ENCODE measurements at places on chromosomes 13 and 19.
A peak's percentile ranks its signal among the peaks of the same experiment; 100 is the strongest.

- DNase-seq: no peak
These were observed 1.5 kb upstream of the ASPDH start for GRCh38 chr19:50515168-50515561.

DNA sequence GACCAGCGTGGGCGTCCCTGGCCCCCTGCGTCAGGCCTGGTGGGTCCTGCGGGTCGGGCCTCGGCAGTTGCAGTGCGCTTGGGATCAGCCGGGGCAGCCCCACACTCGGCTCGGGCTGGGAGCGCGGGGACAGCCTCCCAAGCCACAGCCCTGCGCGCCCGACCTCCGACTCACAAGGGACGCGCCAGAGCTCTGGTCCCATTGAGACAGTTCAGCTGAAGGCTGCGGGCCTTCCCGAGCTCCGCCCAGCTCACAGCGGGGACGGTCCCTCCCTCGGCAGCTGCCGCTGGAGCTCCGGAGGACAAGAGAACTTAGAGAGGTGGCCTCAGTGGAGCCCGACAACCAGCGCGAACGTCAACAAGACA is 45.7 kb upstream of the ZNF730 start:
- DNase-seq: no peak

GRCh38 chr19:38664503-38665211 is 17.2 kb downstream of the ACTN4 start:
- no peak for DNase-seq

DNA sequence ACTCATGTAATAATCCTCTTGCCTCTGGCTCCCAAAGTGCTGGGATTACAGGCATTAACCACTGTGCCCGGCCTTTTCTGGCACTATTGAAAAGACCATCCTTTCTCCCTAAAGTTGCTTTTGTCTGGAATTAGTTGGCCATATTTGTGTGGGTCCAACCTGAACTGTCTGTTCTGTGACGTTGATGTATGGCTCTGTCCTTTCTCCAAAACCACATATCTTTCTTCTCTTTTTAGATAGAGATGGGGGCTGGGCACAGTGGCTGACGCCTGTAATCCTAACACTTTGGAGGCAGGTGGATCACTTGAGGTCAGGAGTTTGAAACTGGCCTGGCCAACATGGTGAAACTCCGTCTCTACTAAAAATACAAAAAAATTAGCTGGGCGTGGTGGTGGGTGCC is 17.9 kb downstream of the DNM2 start:
- DNase-seq: no peak

DNA sequence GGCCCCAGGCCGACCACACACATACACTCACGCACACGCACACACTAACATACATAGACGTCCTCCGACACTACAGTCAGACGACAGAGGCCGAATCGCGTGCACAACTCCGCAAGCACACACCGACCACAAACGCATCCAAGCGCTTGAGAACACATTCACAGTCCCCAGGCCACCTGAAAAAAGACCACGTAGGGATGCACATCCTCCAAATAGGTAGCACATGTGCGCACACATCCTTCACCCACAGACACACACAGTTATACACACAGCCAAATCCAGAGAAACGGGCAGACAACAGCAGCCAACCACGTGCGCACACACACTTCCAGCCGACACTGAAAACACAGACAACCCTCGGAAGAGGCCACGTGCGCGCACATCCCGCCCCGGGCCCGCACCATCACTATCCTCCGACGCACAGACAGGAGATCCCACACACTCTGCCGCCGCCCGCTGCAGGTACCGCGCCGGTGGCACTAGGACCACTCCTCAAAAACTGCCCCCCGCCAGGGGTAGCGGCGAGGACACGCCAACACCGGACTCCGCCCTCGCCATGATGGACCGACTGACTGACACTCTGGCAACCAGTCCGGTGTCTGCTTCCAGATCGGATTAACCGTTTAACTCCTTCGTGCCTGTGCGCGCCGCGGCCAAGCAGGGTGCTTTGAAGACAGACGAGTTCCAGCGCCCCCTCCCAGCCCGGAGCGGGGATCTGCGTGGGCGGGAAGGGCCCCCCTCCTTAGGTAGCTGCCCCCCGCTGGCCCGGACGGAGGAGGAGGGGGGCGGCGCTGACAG is 493 bp upstream of the PDE4A start:
- peak; percentile 71 for DNase-seq

- no peak for DNase-seq
These were observed 25.4 kb downstream of the PCDH9 start for GRCh38 chr13:67204764-67205163.

DNA sequence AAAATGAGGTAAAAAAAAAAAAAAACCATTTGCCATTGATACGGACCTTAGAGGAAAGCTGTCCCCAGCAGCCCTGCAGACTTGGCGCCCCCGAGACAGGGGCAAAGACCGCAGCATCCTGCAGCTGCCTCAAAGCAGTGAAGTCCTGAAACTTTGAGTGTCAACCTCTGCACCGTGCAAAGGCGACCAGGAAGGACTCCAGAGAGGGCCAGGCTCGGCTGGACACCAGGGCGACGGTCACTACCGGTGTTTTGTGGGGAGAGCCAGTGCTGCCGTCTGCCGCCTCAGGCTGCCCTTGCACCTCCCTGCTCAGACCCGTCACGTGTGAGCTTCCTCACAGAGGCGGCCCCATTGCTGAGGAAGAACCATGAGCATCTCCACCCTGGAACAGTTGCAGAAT is 146.7 kb upstream of the SPACA7 start:
- DNase-seq: no peak

GRCh38 chr13:109870696-109871370 is 84.5 kb upstream of the IRS2 start:
- DNase-seq: no peak

DNA sequence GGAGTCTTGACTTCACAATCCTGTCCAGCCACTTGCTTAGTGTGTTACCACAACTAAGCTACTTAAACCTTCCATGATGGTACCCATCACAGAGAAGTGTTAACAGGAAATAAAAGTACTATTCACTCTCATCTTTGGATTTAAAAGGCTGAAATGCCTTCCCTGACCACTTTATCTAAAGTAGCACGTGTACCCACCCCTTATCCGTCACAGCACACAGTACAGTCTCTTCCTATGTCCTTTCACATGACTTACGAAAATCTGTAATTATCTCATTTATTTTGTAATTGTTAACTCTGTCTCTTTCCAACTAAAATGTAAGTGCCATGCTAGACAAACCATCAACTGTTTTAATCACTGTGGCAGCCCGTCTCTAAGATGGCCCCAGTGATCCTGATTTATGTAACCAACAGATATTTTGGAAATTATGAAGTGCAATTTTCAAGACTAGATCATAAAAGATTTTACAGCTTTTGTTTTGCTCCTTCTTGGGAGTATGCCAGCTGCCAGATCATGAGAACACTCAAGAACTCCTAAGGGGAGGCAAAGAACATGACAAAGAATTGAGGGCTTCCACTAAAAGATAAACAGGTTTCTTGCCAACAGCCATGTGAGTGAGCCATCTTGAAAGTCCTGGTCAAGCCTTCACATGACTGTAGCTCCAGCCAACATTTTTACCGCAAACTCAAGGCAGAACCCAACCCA is 44.9 kb downstream of the DIAPH3 start:
- no peak for DNase-seq

- DNase-seq: no peak
These were observed 5.5 kb downstream of the TPT1 start for GRCh38 chr13:45335397-45336024.
